Hematopoietic multipotent progenitor cell treated with erythropoietin and hydrocortisone succinate and interleukin-3 and kit ligand, for 6 days (in vitro differentiated cells): ENCODE measurements at places on chromosomes 3 and 15.
A peak's percentile ranks its signal among the peaks of the same experiment; 100 is the strongest.

GRCh38 chr3:48445277-48445882 is 1.2 kb upstream of the ATRIP start:
- DNase-seq, result no peak

- no peak for DNase-seq
These were observed 98.8 kb downstream of the FNDC3B start for GRCh38 chr3:172138193-172138537.

GRCh38 chr3:196047391-196048030 is 34.4 kb downstream of the TFRC start:
- peak; percentile 80 for DNase-seq

GRCh38 chr15:39255760-39256159 is 325.1 kb upstream of the THBS1 start:
- no peak for DNase-seq

- no peak for DNase-seq
These were observed 577.8 kb downstream of the PYDC2 start for GRCh38 chr3:192038726-192039125.

DNA sequence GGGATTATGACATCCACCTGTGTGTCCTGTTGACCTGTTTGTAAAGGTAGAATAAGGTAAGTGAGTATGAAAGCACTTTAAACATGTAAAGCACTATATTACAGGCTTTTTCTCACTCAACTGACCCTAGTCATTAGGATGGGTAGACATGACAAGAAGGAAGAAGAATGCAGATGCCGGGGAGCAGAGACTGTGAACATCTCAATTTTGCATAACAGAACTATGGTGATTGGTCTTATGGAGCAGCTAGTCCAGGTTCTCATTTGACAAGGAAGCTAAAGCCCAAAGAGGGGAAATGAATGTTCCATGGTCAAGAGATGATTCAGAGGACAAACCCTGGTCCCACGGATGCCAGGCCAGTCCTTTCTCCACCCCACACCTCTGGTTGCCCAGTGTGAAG is 200.1 kb upstream of the BCL6 start:
- DNase-seq, result no peak

- DNase-seq, result no peak
These were observed 16.3 kb upstream of the LCTL start for GRCh38 chr15:66581972-66582537.

GRCh38 chr3:6799264-6799915 is 61.5 kb upstream of the GRM7 start:
- peak; percentile 85 for DNase-seq

DNA sequence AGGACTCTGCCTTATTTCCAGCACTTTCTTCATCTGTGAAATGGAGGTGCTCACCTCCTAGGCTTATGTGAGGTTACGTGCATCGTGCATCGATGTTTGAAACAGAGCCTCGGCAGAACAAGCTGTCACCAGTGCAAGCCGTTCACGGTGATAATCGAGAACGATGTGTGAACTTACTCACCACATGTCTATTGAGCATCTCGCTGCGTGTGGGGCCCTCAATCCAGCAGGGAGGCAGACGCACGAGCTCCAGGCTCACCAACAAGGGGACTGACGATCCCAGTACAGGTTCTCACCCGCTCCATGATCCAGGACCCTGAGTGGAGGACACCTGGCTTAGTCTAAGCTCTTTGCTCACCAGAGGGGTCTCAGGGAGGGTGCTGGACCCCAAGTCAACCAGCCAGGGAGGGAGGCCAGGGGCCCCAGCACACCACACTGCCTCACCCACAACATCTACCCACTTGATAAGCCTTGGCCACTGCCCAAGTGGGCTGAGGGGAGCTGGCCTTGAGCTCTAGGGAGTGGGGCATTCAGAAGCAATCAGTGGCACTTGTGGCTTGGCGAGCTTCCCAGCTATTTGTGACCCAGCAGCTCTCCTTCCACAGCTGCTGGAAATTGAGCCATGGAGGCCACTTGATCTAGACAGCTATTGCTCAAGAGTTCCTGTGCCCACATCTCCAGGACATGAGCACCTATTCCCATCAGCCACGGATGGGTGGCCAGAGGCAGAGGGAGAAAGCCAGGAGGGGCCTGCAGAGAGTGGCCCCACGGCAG is 34.4 kb upstream of the SLC6A1 start:
- peak; percentile 85 for DNase-seq

- peak; percentile 21 for DNase-seq
These were observed 2.0 kb upstream of the TRIM59 start for GRCh38 chr3:160451602-160452001.

DNA sequence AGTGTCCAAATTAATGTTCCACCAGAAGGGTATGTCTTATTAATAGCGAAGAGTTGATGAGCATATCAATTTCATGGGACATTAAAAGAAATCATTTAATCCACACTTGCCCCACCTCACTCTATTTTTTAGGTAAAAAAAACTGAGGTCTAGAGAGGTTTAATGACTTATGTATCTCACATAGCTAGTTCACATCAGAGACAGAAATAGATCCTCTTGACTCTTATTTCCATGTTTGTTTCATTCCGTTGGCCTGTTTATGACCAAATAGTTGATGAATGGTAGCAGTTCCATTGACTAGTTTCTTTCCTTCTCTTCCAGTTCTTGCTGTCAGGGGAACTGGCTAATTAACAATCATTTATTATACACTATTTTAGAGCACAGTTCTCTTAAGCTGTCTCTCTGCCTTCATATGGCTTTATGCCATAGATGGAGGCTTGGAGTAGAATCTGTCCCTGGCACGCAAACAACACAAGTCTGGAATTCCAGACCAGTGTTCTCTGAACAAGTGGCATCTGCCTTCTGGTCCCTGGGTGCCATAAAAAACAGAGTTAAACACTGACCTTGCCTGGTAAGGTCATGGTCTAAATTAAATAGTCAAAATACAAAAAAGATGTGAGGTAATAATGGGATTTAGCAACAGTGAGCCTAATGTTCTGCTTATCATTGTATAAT is 220.0 kb upstream of the CGNL1 start:
- DNase-seq, result no peak

DNA sequence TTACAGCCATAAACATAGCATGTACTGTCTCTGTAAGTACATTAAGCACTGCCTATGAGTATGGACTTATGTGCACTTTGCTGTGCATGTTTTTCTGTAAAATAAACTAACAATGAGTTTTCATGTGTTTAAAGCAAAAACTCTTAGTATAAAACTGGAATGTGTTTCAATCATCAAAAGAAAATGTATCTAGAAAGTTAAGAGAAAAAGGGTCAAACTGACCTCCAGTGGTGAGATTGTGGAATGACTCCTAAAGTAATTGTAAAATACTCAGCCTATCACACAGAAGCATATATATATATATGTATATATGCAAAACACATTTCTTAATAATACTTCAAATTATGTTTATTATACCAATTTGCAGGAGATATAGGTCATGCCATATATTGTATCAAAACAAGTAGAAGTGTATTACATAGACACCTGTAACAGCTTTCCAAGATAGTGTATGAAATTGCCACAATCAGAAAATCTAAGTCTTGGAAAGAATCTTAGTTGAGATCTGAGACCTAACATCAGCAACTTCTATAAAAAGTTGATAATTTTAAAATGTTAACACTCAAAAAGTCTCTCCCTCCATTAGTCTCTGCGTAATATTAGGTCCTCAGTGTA is 199.6 kb downstream of the FMN1 start:
- peak; percentile 64 for DNase-seq

- no peak for DNase-seq
These were observed 24.1 kb upstream of the VEPH1 start for GRCh38 chr3:157527131-157527881.

- no peak for DNase-seq
These were observed 29.4 kb downstream of the PGPEP1L start for GRCh38 chr15:98978153-98978552.

DNA sequence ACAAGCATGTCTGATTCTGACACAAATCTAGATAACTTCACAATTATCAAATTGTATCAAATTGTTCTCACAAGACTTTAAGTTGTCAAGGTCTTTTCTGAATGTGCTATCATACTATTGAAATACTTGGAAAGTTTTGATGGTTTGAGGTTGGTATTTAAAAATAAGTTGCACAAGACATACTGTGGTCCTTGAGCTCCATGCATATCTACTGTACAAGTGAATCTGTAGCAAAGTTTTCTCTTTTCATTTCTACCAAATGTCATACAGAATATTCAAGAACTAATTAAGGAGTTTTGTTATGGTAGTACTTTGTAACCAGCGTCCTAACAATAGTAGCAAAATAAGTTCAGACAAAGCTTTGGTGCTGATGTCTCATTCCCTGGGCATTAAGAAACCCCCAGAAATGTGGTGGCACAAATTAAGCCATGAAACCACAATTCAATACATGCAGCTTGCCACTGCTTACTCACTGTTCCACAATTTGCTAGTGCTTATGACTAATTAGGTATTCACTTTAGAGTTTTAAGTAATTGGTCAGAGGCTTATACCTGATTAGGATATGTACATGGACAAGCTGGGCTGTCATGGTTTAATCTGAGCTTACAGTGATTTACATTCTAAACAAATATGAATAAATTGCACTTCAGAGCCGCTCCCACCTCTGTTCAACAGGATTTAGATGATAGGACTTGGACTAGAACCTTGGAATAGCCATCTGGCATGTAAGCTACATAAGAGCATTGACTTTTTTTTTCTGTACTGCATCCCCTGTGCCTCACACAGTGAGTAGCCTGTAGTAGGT is 8.8 kb downstream of the TBC1D23 start:
- DNase-seq, result peak; percentile 28

- peak; percentile 64 for DNase-seq
These were observed 47.7 kb downstream of the PXYLP1 start for GRCh38 chr3:141279077-141279967.

DNA sequence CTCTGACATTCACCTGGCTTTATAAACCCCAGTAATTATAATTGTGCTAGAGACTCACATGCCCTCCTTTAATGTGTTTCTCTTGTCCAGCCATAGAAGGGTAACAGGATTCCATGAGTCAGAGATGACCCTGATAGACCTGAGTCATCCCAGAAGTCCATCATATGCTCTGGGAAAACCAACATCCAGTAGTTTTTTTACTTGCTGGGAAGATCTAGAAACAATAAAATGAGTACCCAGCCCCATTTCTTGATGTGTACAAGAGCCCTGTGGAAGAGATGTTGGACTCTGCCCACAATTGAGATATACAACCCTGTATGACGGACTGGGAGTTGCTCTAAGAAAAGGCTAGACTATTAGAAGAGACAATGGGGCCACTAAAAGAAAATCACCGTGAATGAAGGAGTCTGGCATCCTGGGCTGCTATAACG is 22.4 kb upstream of the THUMPD3 start:
- no peak for DNase-seq

DNA sequence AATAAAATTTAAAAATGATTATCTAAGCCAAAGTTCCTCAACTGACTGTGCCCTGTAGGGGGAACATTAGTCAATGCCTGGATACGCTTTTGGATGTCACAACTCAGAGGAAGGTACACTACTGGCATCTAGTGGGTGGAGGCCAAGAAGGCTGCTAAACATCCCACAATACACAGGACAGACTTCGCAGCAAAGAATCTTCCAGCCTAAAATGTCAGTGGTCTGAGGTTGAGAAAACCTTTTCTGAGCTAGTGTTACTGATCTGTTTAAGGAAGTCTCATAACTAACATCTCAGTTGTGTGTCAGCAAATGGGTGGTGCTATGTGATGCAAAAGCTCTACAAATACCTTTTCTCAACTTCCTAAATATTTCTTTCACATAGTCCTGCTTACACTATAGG is 20.9 kb upstream of the LDHAL6B start:
- DNase-seq, result peak; percentile 28
